ENCODE measurements at places on chromosomes 11 and 22.

DNA sequence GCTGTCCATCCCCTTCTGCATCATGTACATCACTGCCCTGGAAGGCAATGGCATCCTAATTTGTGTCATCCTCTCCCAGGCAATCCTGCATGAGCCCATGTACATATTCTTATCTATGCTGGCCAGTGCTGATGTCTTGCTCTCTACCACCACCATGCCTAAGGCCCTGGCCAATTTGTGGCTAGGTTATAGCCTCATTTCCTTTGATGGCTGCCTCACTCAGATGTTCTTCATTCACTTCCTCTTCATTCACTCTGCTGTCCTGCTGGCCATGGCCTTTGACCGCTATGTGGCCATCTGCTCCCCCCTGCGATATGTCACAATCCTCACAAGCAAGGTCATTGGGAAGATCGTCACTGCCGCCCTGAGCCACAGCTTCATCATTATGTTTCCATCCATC, 337 bp downstream of the OR52B6 start:
- DNase-seq: no peak

DNA sequence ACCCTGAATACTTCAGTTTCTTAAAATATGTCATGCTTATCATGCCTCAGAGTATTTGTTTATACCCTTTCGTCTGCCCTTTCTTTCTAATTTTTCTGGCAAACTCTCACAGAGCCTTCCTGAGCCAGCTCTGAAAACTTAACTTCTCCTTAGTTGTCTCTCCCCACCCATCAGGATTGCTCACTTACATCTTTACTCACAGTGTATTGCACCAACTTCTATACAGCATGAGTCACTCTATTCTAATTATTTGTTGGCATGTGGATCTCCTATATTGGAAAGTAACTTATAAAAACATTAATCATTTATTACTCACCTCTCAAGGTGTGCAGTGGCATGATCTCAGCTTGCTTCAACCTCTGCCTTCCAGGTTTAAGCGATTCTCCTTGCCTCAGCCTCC, 114.9 kb downstream of the FANCF start:
- peak; percentile 37 for DNase-seq

DNA sequence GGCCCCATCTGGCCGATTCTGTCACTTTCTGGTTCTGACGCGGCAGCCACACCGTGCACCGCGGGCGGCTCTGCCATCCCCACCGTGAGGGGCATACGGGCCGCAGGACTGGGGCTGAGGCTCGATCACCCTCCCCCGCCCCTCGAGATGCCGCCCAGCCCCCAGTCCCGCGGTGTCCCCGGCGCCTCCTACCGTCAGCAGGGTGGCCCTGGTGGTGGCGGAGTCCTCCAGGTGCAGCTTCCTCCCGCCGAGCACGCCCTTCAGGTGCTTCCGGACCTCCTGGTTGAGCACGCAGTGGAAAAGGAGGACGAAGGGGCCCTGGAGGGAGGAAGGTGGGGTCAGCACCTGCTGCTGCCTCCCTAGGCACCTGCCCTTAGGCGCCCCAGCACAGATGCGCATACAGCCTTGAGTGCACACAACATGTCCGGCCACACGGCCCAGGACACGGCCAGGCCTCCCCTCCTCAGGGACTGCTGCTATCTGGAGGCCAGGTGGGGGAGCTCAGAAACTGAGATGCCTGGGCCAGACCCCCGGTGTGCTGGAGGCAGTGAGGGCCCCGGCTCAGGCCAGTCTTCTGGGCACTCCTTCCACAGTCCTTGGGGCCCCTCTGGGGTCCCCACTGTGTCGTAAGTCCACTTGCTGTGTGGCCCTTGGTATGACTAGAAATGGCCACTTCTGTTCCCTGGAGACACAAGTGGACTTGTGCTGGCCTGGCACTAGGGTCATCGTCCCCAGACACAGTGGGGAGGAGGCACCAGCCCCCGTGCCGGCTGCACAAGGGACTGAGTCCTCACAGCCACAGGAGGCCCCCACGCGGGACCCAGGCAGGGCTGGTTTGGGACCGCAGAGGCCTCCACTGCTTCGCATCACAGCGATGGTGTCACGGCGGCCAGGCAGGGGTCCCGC, 31.5 kb downstream of the TRMU start:
- no peak for DNase-seq

GRCh38 chr11:61793083-61793828, 545 bp downstream of the FEN1 start:
- no peak for DNase-seq

DNA sequence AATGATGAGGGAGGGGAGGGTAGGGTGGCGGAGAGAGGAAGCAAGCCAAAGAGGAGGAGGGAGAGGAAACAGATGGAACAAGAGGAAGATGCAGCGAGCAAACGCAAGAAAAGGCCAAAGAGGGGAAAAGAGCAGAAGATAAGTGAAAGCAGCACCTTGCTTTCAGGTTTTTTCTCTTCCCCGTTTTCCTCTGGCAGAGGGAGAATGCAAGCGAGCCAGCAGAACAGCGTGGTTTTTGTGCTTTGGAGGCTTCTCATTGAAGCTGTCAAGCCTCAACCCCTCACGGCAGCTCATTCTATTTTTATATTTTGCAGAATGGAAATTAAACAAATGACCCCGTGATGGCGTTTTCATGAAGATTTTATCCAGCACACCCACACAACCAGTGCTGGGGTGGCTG, 67.1 kb upstream of the GRAMD1B start:
- no peak for DNase-seq

GRCh38 chr11:83249972-83250593, 36.1 kb downstream of the CCDC90B start:
- DNase-seq: peak; percentile 48

GRCh38 chr11:12537778-12538401, 136.3 kb upstream of the TEAD1 start:
- DNase-seq: no peak

DNA sequence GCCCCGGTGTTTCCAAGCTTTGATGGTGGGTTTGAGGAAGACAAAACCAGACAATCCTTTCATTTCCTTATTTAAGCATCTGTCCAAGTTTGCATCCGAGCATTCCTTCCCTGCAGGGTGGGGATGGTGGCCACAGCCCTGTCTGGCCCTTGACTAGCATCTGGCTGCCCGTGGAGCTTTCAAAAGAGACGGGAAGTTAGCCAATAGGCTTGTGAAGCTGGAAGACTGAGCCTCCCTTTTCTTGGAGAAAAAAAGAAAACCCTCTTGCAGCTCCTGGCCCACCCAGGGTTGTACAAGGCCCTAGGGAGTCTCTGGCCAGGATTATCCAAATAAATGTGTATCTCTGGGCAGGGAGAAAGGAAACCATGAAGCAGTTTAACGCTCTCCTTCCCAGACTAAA, 60.6 kb downstream of the MICAL2 start:
- DNase-seq: peak; percentile 96

Measured in fibroblast of skin of back (primary cell).